NCI-H1436 treated with DMSO at 0.1 percent for 48 hours (cell line): ENCODE measurements at places on chromosomes 7 and 10.

GRCh38 chr10:71981015-71981875, 17.1 kb downstream of the CHST3 start:
- no peak for DNase-seq

GRCh38 chr10:576130-576465, 113.4 kb downstream of the DIP2C start:
- no peak for DNase-seq

DNA sequence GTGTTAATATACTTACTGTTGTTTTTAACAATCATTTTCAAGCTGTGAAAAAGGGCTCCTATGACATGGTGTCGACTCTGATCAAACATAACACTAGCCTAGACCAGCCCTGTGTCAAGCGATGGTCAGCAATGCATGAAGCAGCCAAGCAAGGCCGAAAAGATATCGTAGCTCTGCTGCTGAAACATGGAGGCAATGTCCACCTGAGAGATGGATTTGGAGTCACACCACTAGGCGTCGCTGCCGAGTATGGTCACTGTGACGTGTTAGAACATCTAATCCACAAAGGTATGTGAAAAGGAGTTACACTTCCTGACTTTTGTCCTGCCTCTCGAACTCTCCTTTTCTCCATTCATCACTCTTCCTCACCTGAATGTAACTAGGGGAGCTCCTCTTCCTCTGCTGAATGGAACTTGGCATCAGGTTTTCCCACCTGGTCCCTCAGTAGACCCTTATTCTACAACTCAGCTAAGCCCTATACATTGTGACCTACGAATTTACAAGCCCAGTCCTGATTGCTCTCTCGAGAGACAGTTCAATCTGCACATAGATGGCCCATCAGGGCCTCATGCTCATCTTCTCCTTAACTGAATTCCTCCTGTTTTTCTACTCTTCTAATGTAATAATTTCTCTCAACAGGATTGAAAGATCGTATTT, 23.0 kb downstream of the ASB15 start:
- DNase-seq, result no peak

DNA sequence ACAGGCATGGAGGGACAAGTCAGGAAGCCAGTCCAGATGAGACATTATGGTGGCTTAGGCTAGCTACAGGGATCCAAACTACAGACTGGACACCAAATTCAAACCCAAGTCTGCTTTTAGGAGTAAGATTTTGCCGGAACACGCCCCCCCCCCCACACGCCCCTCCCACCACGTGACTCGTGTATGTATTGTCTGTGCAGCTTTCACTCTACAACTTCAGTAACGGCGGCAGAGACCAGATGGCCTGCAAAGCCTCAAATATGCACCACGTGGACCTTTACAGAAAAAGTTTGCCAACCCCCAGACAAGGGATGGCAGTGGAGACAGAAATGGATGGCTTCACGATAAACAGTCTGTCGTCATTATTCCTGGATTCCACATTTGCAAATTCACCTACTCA, 14.5 kb downstream of the HIPK2 start:
- no peak for DNase-seq

DNA sequence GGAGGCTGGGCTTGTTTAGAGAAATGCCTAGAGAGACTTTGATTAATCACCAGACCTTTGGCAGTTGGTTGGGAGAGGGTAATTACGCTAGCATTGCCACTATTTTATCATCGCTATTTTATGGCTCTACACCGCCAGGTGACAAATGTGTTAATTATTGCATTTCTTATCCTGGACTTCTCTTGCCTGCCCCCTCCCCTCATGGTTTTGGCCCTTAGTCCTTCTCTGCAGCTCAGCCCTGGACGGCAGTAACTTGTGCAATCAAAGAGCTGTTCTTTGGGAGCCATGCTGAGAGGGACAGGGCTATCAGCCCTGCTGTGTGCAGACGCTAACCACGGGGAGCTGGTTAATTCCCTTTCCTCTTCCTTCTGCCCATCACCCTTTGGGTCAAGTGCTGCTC, 585.0 kb downstream of the AUTS2 start:
- DNase-seq, result no peak

GRCh38 chr7:88328787-88329186, 22.1 kb upstream of the STEAP4 start:
- no peak for DNase-seq

DNA sequence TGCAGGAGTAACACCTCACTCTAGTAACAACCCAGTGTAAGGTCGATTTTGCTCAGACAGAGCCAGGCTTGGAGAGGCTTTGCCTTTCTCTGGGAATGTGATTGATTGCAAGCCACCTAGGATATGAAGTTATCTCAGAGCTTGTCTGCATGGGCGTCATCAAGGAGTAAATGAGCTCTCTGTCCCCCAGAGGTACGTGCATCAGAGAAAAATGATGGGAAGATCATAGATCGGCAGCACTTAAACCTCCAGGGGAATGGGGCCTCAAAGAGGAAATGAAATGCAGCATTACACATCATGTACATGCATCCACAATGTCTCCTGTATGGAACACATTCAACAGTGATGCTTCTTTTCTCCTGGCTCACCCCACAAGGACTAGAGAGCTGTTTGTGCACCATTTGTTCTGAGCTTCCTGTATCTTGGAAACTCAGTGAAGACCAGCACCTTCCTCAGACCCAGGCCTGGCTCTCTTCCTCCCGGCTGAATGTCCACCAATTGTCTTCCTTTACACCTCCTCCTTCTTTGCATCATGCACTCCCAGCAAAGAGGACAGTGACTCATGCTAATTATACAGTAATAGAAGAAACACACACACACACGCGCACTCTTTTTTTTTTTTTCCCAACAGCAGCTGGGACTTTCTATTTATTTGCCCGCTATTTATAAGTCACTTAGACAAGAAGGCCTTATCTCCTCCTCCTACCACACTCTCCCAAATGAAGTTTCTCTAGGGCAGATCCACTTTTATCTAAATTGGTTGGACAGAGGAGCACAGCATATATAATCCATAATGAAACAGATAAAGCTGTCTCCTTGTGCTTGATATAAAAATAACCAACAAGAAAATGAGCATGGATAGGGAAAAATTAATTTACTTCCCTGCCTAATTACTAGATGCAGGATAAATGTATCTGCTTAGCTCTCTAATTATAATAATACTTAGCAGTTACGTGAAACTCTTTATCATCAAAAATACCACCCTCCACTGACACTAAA, 990.7 kb downstream of the CCSER2 start:
- DNase-seq, result peak; percentile 46

GRCh38 chr10:60942788-60943315, 1.1 kb downstream of the RHOBTB1 start:
- DNase-seq, result no peak
